ENCODE measurements at places on chromosomes 1 and 21.

GRCh38 chr1:5974631-5975030, 17.6 kb downstream of the NPHP4 start:
- no peak overlapping the region for H3K4me3 ChIP-seq
- H3K4me1 ChIP-seq: peaks cover 7% of the 10 kb centered on the region
- H3K36me3 ChIP-seq: peaks cover 21% of the 10 kb centered on the region
- no peak overlapping the region for H3K27ac ChIP-seq

GRCh38 chr1:201528631-201529252, 10.2 kb upstream of the NAV1 start:
- H3K4me3 ChIP-seq: no peak overlapping the region
- peaks cover 17% of the 10 kb centered on the region for H3K36me3 ChIP-seq
- peaks cover 2% of the 10 kb centered on the region for H3K4me1 ChIP-seq
- no peak for DNase-seq
- no peaks in the 10 kb centered on the region for H3K27me3 ChIP-seq

DNA sequence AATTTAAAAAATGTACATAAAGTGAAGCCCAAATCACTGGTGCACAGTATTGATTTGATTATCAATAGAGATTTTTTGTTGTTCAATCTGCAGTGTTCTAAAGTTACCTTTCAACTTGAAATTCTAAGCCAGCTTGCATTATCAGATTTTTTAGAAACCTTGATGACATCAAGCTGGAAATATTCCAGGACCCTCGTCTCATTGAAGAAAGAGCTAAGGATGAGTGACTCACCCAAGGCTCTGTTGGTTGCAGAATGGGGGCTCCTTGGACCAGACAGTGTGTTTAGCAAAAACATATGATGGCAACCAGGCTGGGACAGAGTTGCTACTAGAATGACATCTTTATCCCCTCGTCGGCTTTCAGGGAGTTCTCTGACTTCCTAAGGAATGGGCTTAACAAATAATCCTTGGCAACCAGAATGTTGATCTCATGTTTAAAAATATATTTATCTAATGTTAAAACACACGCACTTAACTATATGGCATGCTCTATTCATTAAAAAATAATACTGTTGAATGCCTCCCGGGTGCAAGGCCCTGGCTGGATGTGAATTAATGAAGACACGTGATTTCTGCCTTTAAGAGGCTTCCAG, 79.7 kb downstream of the RUNX3 start:
- H3K4me3 ChIP-seq: no peak overlapping the region
- H3K27ac ChIP-seq: no peak overlapping the region
- H3K4me1 ChIP-seq: peaks cover 16% of the 10 kb centered on the region
- no peaks in the 10 kb centered on the region for H3K36me3 ChIP-seq

- H3K27me3 ChIP-seq: no peaks in the 10 kb centered on the region
- no peak for DNase-seq
- no peaks in the 10 kb centered on the region for H3K36me3 ChIP-seq
Measured at GRCh38 chr1:245650441-245650960, 495.7 kb downstream of the KIF26B start.

DNA sequence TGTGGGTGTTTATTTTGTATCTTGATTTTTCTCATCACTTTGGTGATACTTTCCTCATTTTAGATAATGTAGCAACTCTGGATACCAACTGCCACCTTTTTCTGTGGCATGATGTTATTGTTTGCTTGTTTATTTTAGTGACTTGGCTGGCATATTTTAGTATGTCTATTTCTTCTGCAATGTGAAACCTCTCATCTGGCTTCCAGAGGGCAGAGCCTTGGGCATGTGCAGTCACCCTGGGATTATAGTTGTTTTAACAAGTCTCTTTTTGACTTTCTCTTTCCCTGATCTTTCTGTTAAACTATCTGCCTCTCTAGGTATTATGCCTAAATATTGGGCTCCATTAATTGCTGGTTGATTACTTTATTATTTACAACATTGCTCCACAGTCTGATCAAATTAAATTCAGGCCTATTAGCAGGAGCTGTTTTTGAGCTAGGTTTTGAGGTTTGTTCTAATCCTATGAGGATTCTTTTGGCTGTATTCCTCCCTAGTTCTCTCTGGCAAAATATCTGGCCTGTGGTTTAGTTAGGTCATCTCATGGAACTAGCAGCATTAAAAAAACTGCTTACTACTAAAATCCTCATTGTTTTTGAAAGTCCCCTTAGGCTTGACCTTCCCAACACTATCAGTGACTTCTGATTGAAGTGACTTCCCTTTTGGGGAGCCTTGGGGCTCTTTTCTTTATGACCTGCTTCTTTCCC, 86.4 kb upstream of the FAM78B start:
- H3K27me3 ChIP-seq: no peaks in the 10 kb centered on the region
- H3K4me1 ChIP-seq: no peaks in the 10 kb centered on the region
- no peak overlapping the region for H3K4me3 ChIP-seq
- H3K27ac ChIP-seq: no peak overlapping the region

DNA sequence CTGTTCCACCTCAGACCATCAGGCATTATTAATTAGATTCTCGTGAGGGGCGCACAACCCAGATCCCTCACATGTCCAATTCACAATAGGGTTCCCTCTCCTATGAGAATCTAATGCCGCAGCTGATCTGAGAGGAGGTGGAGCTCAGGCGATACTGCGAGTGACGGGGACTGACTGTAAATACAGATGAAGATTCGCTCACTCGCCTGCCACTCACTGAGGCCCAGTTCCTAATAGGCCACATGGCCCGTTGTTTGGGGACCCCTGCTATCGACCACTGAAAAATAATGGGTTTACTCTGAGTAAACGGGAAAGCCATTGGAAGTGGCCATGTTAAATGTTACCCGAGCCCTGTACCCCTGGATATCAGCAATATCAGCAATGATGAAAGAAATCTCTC, 65.9 kb downstream of the GRIK1 start:
- H3K4me3 ChIP-seq: no peak overlapping the region
- H3K36me3 ChIP-seq: no peaks in the 10 kb centered on the region

DNA sequence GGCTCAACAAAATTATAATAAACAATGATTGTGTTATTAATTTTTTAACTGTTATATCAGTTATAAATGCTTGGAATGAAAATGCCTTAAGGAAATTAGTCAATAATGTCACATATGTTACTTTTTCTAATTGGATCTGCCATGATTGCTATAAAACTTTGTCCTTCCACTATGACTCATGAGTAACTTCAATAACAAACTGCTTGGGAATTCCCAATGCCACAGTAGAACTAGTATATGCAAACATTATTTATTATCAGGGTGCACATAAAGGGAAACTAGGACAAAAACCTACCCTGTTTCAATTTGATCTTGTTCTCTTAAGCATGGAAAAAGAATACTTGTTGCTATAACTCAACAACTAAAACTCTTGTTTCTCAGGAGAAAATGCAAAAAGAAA, 59.1 kb upstream of the PDC start:
- H3K4me1 ChIP-seq: no peaks in the 10 kb centered on the region
- no peaks in the 10 kb centered on the region for H3K27me3 ChIP-seq
- H3K27ac ChIP-seq: no peak overlapping the region
- no peak for DNase-seq

DNA sequence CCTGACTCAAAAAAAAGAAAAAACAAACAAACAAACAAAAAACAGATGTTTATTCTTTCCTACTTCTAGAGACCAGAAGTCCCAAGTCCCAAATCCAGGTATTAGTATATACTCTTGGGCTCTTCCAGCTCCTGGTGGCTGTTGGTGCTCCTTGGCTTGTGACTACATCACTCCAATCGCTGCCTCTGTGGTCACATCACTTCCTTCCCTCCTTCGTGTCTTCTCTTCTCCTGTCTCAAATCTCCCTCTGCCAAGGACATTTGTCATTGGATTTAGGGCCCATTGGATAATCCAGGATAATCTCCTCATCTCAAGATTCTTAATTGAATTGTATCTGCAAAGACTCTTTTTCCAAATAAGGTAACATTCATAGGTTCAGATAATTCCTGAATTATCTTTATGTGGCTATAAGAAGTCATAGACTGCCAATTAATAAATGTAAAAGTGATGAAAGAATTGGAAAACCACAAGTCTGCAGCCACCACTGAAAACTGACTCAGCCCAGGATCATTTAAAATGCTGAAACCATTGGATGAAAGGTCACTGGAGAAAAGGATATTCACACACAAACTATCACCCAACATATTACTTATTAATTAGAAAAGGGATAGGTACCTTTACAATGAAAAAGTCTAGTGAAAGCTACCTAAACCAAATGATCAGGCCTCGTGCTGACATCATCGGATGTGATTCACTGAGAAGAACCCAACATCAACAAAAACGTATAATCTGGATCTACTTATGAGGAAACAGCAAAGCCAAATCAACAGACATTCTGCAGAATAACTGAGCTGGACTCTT, 67.1 kb downstream of the ZNF281 start:
- H3K4me1 ChIP-seq: peaks cover 6% of the 10 kb centered on the region
- no peak overlapping the region for H3K27ac ChIP-seq
- no peak for DNase-seq
- peaks cover 3% of the 10 kb centered on the region for H3K27me3 ChIP-seq
- no peak overlapping the region for H3K4me3 ChIP-seq

DNA sequence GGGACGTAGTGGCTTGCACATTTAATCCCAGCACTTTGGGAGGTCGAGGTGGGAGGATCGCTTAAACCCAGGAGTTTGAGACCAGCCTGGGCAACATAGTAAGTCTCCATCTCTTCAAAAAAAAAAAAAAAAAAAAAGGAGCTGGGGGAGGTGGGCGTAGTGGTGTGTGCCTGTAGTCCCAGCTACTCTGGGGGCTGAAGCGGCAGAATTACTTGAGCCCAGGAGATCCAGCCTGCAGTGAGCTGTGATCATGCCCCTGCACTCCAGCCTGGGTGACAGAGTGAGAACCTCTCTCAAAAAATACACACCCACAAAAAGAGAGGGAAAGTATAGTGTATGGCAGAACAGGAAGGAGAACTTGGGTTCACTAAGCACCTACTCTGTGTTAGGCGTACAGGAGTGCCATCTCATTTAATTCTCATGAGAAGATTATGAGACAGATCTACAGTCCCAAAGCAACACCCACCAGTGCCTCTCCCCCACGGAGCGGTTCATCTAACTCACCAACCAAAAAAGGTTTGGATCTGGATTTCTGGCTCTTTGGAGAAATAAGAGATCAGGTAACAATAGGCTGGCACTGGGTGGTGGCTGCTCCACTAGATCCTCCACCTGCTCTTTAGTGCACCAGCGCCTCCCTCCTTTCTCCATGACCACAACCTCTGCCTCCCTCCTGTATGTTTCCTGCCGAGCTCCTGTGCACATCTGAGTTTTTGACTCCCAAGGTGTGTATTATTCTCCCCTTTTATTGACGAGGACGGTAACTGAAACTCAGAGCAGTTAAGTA, 1.4 kb upstream of the TRAF5 start:
- peaks cover 69% of the 10 kb centered on the region for H3K4me1 ChIP-seq
- H3K27ac ChIP-seq: peak overlapping the region; percentile 96
- H3K36me3 ChIP-seq: peaks cover 23% of the 10 kb centered on the region
- H3K27me3 ChIP-seq: no peaks in the 10 kb centered on the region

DNA sequence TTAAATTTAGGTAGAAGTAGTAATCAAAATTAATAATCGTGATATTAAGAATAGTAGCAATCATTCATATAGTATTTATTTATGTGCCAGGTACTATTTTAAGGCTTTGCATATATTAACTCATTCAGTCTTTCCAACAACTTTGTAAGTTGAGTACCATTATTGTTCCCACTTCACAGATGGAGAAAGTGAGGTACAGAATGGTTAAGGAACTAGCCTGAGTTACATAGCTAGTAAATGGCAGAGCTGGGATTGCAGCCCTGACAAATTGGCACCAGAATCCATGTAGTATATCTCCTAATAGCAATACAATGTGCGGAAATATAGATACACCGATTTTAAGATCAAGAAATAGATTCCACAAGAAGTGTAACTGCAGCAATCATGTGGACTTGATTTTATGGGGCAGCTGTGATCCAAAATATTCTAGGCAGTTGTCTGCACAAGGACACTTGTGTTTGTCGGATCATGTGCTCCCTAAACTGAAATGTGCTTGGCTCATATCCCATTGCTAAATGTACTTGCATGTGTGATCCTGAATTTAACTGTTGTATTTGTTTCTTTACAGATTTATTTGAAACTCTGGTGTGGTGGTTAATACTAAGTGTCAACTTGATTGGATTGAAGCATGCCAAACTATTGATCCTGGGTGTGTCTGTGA, 5.8 kb upstream of the GTF2B start:
- H3K36me3 ChIP-seq: no peaks in the 10 kb centered on the region
- peaks cover 7% of the 10 kb centered on the region for H3K27me3 ChIP-seq
- peaks cover 5% of the 10 kb centered on the region for H3K4me1 ChIP-seq
- DNase-seq: no peak
- H3K4me3 ChIP-seq: no peak overlapping the region

DNA sequence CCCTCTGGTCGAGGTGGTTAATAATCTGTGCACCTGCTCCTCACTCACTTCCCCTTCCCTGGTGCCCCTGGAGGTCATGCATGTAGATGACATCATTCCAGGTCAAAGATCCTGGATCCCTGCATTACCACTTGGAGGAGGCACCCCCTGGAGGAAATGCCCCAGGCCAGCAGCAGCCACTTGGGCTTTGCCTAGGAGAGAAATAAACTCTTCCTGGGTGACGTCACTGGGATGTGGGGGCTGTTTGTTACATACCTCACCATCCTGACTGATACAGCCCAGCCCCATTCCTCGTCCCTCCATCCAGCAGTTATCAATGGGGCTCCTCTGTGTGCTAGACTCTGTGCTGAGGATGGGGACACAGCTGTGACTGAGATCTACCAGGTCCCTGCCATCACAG, 433.6 kb downstream of the PTPRU start:
- H3K4me3 ChIP-seq: no peak overlapping the region
- no peak overlapping the region for H3K27ac ChIP-seq
- peak; percentile 1 for DNase-seq
- H3K36me3 ChIP-seq: no peaks in the 10 kb centered on the region
- H3K27me3 ChIP-seq: peaks cover 20% of the 10 kb centered on the region

DNA sequence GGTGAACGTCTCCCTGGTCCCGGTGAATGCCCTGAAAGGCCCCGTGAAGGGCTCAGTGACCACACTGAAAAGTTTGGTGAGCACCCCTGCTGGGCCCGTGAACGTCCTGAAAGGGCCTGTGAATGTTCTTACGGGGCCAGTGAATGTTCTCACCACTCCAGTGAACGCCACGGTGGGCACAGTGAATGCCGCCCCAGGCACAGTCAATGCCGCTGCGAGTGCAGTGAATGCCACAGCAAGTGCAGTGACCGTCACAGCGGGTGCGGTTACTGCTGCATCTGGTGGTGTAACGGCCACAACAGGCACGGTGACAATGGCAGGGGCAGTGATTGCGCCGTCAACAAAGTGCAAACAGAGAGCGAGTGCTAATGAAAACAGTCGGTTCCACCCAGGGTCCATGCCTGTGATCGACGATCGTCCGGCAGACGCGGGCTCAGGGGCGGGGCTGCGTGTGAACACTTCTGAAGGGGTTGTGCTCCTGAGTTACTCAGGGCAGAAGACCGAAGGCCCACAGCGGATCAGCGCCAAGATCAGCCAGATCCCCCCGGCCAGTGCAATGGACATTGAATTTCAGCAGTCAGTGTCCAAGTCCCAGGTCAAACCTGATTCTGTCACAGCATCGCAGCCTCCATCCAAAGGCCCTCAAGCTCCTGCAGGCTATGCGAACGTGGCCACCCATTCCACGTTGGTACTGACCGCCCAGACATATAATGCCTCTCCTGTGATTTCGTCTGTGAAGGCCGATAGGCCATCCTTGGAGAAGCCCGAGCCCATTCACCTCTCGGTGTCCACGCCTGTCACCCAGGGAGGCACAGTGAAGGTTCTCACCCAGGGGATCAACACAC, 41.5 kb downstream of the ZBTB17 start:
- H3K4me1 ChIP-seq: peaks cover 12% of the 10 kb centered on the region
- no peak overlapping the region for H3K4me3 ChIP-seq
- DNase-seq: no peak
- no peaks in the 10 kb centered on the region for H3K27me3 ChIP-seq

Data from activated T-helper 2 cell treated with anti-CD3 and anti-CD28 coated beads, Interferon-gamma antibody, Interleukin-2, Interleukin-4, amounts not matched to agents 10 μg/mL and 5 μg/mL and 100 μg/mL, durations not matched to agents 14 hours and 24 hours and 36 hours (primary cell).